ENCODE measurements at places on chromosomes 2 and 18.

DNA sequence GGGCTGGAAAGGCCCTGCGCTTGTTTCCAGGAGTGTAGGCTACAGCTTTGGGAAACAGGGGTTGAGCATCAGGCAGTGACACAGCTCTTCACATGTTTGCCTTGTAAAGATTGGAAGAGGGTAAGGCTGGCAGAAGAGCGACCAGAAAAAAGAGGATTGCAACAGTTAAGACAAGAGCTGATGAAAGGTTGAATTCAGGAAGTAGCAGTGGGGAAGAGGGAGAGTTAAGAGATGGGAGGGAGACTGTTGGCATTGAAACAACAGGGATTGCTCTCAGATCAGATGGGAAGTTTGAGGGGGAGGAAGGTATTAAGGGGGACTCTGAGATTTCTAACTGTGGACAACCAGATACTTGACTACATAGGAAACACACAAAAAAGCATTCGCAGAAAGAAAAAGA lies 96.9 kb downstream of the CTAGE1 start:
- DNase-seq: no peak

DNA sequence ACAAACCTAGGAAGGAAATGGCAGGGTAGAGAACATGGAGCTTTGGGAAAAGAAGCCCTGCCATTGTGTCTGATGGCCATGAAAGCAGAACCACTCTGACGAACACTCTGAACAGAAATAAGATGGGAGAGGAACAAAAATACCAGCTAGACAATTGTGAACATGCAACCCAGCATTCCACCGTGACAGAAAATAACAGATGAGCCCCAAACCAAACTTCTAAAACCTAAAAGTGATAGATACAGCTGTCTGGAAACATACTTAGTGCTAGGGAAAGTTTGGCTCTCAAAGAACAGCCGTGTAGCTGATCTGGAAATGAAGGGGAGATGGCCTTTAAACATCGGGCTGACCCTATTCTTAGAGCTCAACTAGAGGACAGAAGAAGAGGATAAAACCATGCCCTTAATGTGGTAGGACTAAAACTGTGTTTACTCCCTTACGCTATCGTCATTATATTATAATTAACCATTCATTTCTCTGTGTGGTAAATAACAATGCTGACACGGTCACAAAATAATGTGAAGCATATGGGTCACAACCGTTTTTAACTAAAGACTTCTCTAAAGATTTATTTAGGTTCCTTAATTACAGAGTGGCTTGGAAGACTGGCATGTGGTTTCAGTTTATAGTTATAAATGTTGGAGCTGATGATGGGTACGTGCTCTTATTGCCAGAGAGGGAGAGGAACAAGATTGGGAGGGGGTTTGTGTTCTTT lies 80.6 kb downstream of the MYO1B start:
- no peak for DNase-seq

GRCh38 chr2:83654091-83654611 lies 804.9 kb downstream of the SUCLG1 start:
- no peak for DNase-seq

DNA sequence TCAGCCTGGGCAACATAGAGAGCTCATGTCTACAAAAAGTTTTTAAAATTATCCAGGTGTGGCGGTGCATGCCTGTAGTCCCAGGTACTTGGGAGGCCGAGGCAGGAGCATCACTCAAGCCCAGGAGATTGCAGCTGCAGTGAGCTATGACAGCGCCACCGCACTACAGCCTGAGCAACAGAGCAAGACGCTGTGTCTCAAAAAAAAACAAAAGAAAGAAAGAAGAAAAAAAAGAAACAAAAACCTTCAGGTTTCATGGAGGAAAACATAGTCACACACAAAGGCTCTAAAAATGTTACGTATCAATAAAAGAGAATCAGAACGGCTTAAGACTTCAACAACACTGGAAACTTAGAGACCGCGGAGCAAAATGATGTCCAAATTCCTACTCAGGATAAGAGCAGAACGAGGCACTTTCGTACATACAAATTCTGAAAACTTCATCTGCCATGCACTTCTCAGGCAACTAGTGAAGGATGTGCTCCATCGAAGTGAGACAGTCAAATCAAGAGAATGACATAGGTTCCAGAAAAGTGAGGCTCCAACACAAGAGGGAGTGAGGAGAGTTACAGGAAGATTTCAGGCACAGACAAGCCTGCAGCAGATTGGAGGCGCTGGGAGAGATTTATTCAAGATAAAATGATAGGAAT lies 4.4 kb downstream of the HDLBP start:
- no peak for DNase-seq

DNA sequence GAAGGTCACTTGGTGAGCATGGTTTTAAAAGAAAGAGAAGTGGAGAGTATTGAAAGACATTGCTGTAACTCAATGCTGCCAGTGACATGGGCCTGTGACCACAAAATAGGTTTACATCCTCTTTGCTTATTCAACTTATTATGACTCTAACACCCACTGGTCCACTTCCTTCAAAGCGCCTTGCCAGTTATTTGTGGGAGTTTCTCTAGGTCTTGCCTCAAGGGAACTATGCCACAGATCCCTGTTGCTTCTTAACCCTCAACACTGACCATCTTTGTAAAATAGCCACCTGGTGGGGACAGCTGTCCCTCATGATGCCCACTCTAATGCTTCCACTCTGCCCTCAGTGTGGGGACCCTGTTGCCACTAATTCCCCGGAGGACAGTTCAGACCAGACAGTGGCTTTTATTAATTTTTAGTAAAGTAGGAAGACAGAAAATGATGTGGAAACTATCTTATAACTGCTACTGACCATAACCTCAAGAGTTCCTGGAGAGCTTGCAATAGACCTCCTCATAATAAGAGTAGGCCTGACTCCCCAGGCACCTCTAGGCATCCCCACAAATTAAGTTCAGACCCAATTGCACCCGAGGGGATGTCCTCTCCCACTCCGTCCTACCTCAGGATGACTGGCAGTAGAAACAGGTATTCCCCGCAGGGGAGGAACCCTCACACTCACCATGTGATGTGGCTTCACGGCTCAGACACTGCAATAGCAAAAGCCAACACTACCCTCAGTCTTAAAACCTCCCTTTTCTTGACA lies 31.3 kb upstream of the SLC25A52 start:
- DNase-seq: no peak

DNA sequence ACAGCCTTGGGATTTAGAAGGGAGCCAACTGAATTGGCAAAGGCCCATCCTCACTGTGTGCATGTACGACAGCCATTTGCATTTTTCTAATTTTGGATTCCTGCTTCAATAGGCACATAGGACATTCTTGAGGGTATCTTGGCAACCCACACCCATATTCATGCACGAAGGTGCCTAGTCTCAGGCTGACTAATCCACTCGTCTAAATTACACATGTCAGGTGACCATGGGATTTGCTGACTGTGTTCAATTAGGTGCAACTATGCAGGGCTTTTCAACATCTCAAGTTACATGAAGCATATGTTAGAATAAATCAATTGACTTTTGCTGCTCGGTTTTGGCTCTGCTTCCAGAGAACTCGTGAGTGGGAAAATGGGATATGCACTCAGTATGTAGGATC lies 249.7 kb downstream of the SP3 start:
- no peak for DNase-seq

- DNase-seq: no peak
Measured at GRCh38 chr18:23784832-23785245, 95.6 kb downstream of the LAMA3 start.

DNA sequence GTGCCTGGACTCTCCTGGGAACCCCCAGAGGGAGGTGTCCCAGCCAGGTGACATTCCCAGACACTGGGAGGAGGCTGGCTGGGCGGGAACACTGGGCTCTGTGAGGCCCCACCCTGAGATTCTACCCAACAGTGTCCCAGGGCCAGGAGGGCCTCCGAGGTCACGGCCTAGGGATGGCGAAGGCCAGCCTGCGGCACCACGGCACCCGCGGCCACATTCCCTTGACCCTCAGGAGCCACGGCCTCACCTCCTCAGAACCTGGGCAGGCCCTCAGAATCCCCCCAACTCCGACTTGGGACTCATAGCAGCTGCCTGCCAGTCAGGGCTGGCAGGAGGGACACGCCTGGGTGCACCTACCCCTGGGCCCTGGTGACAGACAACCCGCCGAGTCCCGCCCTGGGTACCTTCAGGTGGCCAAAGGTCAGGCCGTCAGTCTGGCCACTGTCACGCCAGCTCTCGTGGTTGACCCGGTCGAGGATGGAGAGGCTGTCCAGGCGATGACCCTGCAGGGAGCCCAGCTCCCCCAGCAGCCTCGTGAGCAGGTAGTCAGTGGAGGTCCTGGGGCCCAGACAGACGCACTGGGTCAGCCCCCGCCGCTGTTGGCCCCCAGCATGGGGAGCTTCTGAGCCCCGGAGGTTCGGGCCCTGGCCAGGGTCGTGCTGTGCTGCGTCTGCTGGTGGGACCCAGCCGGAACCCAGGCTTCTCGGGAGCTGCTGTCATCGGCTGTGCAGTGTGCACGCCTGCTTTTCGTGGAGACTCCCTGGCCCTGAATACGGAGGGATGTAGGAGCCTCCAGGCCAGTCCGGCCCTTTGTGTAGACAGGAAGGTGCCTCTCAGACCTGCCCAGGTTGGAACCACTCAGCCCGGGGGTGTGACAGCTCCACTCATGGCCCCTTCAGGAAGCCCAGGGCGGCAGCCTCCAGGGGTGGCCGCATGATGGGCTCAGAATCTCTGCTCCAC lies 6.1 kb downstream of the MAB21L4 start:
- DNase-seq: no peak

- DNase-seq: no peak
Measured at GRCh38 chr2:12163866-12164265, 417.4 kb downstream of the LPIN1 start.
